ENCODE measurements at places on chromosomes 2 and 18. TPM values are rescaled to one million over a fixed set of nuclear protein-coding genes. Genes with fewer than 3 reads are reported as not detected.

GRCh38 chr2:23376972-23377371 is 8.0 kb upstream of the KLHL29 start:
- DNase-seq, result no peak

- no peak for DNase-seq
These were observed 42.7 kb downstream of the MDH1 start for GRCh38 chr2:63631501-63631900.

TCF23 gene
- total RNA-seq, result not detected

DNA sequence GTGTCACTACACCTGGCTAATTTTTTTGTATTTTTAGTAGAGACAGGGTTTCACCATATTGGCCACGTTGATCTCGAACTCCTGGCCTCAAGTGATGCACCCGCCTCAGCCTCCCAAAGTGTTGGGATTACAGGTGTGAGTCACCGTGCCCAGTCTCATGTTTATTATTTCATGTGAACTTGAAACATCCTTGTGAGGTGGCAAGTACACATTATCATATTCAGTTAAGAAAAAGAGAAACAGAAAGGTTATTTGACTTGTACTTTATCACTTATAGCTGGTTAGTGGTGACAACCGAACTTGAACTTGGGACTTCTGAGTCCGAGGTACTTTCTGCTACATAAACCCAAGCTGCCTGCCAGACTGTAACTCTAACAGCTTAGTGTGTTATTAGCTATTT is 24.4 kb downstream of the ABHD3 start:
- no peak for DNase-seq

CRYBA2 gene
- not detected for total RNA-seq

APLF gene
- total RNA-seq, result 5.5 TPM

HDHD2 gene
- 47.1 TPM for total RNA-seq
